ENCODE measurements at places on chromosomes 2 and 18. TPM values are rescaled to one million over a fixed set of nuclear protein-coding genes. Genes with fewer than 3 reads are reported as not detected.

Gene REG3A
- 0.45 TPM for total RNA-seq

Gene CYP27A1
- 5.7 TPM for total RNA-seq

Gene RAMP1
- total RNA-seq = 4.6 TPM

Gene GPN1
- total RNA-seq = 27.9 TPM

Gene RTP5
- 1.3 TPM for total RNA-seq

Gene METTL8
- total RNA-seq = 18.0 TPM

Gene ZNF396
- 3.8 TPM for total RNA-seq

Gene TUBA3D
- not detected for total RNA-seq
